ENCODE measurements at places on chromosomes 11 and 22.

DNA sequence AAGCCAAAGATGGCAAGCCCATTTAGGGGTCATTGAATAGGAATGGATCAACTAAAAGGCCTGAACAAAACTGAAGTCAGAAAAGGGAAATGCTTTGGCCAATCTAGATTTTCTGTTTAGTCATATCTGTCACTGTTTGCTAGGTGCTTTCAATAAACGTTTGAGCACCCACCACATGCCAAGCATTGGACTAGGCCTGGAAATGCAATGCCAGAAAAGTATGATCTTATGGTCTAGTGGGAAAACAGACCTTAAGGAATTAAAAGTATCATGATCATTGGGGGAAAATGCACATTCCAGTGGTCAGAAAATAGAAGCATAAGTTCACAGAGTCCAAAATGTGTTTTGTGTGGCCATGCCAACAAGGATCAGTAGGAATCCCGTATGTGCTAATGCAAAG, 76.8 kb upstream of the BIRC3 start:
- DNase-seq, result no peak

- DNase-seq, result no peak
Measured at GRCh38 chr11:110294509-110294908, 1.9 kb downstream of the RDX start.

GRCh38 chr11:104015649-104016415, 20.6 kb upstream of the DDI1 start:
- no peak for DNase-seq

DNA sequence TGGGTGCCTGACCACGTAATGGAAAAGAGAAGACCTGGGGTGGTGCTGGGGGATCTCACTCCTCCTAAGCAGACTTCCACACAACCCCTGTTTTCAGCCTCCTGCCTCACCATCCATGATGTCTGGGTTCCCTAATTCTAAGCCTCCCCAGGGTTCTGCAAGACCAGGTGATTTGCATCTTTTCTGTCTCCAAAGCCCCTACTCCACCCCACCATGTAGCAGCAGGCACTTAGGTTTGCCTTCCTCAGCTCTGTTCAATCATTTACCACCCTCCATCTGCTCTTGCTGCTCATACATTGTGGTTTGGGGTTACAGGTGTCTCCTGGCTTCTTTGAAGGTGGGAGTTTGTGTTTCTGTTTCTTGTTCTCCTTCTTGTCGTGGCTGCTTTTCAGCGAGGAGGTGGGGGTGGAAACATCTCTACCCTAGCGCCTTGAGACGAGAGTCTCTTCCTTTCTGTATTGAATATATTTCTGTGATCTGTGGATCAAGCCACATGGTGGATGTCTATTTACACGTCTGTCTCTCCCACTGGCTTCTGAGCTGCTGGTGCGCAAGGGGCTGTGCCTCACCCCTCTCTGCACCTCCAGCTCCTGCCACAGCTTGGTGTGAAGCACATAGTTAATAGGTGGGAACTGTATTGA, 6.6 kb upstream of the SSTR3 start:
- DNase-seq, result no peak

- DNase-seq, result no peak
Measured at GRCh38 chr11:46901156-46901555, 17.2 kb downstream of the LRP4 start.

DNA sequence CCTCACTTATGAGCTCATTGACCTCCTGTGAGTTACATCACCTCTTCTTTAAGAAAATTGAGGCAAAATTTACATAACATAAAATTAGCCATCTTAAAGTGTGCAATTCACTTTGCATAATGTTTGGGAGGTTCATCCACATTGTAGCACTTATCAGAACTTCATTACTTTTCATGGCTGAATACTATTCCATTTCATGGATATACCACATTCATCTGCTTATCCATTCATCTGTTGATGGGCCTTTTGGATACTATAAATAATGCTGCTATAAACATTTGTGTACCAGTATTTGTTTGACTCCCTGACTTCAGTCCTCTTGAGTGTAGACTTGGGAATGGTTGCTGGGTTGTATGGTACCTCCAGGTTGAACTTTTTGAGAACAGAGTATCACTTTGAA, 103.4 kb downstream of the TP53I11 start:
- no peak for DNase-seq

- peak; percentile 20 for DNase-seq
Measured at GRCh38 chr22:20083157-20083890, 3.3 kb downstream of the DGCR8 start.

DNA sequence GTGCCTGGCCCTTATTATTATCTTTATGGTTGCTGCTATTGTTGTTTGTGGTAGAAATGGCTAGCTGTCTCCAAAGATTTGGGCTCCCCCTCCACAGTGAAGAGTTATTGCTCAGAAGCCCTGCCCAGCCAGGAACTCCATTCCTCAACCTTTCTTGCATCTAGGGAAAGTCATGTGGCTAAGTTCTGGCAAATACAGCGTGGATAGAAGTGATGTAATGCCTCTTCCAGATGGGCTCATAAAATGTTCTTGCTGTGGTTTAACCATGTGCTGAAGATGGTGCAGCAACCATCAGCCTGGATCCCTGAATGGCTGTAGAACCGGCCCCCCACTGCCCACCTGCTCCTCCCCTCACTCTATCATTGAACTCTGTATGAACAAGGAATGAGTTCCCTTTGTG, 203.5 kb upstream of the E2F8 start:
- no peak for DNase-seq

DNA sequence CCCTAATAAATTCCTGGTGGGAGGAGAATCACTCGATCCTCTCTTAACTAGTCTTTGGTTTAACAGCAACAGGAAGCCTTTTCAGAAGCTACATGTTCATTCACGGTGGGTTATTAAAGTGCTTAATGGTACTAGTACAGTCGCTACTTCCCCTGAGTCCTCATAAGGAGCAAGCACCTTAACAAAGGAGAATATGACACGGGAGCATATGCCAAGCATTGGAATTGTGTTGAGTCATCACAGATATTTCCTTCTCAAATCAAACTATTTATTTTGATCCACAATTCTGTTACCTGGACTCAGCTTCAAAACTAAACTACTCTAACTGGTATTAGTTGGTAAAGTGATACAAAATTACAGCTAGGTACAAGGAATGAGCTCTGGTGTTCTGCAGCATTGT, 177.5 kb upstream of the CTSC start:
- DNase-seq, result no peak

DNA sequence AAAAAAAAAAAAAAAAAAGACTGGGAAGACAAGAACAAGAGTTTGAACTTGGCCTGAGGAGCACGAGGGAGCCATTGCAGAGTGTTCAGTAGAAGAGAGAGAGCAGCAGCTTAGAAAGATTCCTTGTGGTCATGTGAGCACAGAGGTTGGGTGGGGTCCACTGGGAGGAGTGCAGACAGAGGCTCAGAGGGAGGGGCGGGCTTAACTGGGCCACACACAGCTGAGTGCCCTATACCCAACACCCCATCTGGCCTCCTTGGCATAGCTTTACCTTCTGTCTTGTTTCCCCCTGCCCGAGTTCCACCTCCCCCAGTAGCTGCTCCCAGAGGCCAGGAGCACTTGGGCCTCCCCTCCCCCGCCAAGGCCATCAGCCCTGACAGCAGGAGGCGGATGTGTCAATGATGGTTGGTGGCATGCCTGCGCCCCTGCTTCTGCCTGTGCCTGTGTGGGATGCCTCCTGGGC, 12.1 kb downstream of the C11orf86 start:
- no peak for DNase-seq

DNA sequence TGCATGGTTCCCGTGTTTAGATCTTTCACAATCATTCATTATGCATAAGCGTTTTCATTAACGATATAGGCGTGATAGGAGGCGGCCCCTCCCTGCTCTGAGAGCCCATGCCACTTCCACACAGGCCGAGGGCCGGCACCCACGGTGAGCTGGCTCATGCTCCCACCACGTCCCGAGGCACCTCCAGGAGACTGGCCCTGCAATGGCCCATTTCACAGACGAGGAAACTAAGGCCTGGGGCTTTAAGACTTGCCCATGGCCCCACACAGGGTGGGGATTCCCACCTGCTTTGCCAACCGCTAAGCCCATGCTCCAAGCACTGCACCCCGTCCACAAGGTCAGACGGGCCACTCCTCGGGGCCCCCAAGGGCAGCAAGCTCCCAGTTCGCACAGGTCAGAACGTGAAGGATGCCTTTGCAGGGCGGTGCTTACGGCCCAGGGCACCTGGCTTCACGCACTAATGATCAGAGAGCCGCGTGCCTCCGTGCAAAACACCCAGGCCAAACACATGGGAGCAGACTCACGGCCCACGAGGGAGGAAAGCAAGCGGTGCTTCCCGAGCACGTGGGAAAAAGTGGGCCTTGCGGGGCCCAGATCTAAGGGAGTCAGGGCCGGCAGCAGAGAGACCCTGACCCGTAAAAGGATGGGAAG, 8.3 kb downstream of the OSBPL5 start:
- DNase-seq, result peak; percentile 53

DNA sequence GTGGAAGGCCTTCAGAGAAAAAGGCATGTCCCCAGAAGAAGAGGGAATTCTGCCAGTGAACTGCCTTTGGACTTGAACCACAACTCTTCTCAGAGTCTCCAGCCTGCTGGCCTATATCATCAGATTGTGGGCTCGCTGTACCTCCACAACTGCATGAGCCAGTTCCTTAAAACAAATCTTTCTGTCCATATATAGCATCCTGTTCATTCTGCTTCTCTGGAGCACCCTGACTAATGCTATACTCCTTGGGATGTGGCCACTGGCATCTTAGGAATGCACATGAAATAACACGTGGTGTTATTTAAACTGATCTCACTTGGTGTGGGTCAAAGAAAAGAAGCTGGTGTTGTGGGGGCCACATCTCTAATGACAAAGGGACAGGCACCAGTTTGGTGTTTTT, 58.3 kb upstream of the VSTM5 start:
- no peak for DNase-seq

Data from lower lobe of right lung (tissue), 2 donors.